Hematopoietic multipotent progenitor cell treated with erythropoietin and hydrocortisone succinate and interleukin-3 and kit ligand, for 6 days (in vitro differentiated cells): ENCODE measurements at places on chromosomes 2 and 18.
A peak's percentile ranks its signal among the peaks of the same experiment; 100 is the strongest.

- DNase-seq = peak; percentile 82
These were observed 50.0 kb downstream of the CPO start for GRCh38 chr2:206989311-206989710.

GRCh38 chr2:128108166-128108565, 17.2 kb downstream of the UGGT1 start:
- no peak for DNase-seq

DNA sequence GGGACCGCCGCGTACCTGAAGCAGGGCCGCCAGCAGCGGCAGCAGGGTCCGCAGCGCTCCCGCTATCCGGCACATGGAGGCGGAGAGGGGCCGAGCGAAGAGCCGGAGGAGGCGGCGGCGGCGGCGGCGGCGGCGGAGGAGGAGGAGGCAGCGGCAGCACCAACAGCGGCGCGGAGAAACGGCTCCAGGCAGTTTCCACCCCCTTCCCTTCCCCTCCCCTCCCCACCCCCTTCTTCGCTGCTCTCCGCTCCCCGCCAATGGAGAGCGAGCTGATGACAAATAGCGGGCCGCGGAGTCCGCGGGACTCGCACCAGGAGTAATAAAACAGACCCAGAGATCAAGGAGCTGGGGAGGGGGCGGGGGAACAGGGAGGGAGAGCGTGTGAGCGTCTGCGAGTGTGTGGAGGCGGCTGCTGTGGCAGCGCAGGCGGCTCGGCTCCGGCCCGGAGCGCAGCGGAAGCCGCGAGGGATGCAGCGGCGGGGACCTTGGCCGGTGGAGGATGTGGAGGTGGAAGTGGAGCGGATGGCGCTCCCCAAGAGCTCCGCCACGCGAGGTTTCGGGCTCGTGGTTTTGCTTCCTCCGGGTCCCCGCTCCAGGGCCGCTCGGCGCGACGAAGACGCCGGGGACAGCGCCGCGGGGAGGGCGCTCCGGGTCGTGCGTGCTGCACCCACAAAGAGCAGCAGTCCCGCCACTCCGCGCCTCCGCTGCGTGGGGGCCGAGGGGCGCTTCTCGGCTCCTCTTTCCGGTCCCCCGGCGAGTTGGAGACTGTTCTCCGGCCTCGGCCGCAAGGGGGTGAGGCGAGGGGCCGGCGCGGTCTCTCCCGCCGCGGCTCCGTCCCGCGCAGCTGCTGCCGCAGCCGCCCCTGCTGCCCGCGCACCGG, at the start of gene CDH2:
Gene CDH2 (minus strand): TSS at position 183 of the 880 bp plus-strand sequence. CDS start 108 bp downstream, at position 75.
- DNase-seq = peak; percentile 9

DNA sequence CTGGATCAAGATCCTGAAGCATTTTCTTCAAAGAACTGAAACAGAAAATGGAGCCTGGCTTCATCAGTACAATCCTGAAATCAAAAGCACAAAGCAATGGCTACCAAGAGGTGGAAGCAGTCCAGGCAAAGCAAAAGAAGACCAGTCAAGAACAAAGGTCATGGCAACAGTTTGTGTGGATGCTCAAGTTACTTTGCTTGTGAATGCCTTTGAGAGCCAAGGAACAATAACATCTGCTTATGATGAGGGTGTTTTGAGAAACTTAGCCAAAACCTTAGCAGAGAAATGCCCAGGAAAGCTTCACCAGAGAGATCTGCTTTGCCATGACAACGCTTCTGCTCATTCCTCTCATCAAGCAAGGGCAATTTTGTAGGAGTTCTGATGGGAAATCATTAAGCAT, 723.1 kb downstream of the TMEM182 start:
- DNase-seq = no peak

- DNase-seq = no peak
These were observed 47.1 kb downstream of the LAMA1 start for GRCh38 chr18:7070466-7070865.

DNA sequence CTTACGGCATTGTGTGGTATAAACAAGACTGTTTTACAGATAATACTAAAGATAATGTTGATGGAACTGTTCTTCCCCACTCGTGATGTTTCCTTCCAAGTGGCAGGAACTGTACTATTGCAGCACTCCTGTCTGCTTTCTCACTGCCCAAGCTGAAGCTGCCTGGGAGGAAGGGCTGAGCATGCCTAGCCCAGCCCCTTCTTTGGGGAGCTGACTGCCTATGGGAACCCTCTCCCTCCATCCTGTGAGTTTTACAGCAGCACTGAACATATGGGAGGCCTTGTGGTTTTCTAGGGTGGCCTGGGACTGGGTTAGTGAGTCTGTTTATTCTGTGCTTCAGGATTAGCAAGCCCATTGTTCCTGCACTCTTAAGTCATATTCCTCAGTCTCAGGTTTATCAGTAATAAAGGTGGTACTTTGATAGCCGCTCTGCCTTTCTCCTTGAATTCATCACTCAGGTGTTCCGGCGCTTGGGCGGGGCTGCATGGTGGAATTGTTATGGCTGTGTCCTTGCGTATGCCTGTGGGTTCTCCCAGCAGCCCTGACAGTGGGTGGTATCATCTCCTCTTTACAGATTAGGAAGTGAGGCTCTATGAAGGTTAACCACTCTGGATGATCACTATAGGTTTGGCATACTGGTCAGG, 379.7 kb downstream of the PTPRM start:
- DNase-seq = no peak

- no peak for DNase-seq
These were observed 68.3 kb downstream of the CD28 start for GRCh38 chr2:203774760-203775159.

DNA sequence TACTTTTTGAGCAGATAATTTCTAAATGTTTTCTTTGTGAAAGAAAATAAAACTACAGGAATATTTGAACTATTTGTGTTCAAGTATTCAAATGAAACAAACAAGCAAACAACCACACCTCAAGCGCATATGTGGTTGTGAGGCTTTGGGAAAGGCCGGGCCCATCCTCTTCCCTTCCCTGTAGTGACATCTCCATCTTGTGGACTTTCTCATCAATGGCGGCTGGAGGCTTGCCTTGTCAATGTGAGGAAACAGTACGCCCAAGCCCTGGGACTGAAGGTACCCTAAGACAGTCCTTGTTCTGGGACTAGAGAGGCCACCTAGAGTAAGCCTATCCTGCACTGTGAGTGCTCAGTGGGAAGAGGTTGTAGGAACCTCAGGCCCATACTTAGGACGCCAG, 166.8 kb downstream of the TPGS2 start:
- no peak for DNase-seq

GRCh38 chr2:181585732-181586131, 71.2 kb downstream of the CERKL start:
- no peak for DNase-seq

DNA sequence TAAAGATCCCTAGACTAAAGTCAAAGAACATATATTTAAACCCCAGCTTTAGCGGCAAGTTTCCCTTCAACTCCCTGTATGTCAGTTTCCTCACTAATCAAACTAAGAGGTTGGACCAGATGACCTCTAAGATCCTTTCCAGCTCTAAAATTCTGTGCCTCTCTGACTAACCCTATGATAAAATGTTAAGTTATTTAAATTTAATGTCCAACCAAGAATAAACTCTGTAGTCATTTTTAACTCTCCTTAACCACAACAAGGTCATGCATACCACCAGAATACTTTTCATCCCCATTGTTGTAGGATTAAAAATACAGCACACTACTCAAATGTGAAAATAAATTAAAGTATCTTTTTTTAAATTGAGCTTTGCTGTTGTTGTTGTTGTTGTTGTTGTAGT, 5.2 kb upstream of the PDE1A start:
- no peak for DNase-seq

DNA sequence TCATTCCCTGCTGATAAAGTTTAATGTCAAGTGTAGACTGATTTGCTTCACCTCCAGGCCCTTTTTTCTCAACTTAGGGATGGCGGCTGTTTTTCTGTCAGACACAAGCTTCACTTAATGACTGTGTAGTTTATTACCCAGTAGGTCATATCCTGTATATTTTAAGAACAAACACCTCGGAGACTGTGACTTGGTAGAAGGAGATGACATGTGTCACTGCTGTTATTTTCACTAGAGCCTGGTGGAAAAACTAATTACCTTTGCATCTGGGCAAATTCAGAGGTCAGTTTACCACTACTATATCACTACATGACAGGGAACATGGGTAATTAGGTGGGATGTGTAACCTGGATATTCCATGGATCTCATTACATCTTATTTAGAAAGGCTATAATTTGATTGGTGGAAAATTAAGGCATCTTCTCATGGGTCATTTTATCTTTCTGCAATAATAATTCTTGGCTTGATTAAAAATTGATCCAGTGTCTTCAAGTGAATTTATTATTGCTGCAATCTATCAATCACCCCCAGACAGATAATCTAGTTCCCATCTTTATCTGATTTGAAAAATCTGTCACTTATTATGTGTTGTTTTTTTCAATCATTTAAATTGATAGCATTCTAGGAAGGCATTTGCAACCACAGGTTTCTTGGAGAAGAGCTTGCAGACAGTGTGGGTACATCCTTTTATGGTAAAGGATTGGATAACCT, 353.8 kb upstream of the SPRED2 start:
- no peak for DNase-seq

- DNase-seq = peak; percentile 74
These were observed 68.6 kb downstream of the EXOC6B start for GRCh38 chr2:72757177-72757775.

DNA sequence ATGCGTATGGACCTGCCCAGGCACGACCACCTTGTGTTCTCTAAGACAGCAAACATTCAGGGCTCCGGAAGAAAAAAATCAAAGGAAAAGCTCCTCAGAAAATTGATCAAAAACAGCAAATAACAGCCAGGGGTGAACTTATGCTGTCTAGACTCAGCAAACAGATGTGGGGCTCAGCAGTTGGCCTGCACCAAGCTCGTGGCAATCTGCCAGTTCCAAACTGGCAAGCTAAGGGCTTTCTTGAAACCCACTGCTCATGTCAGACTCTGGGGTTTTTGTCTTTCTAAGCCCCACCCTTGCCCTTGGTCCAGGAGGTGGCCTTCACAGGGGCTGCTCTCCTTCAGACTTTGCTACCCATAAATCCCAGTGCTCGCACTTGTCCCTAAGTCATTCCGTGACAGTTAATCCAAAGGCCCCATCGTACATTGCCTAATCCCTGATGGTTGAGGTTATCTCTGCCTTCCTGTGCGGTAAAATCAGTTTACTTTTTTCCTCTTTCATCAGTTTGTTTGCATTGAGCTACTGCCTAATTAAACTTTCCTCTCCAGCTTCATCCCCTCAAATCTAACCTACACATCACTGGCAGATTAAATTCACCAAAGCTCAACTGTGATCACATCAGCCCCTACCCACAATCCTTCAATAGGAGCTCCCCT, 408.0 kb downstream of the LRATD1 start:
- DNase-seq = peak; percentile 4

- no peak for DNase-seq
These were observed 184.3 kb downstream of the UBE2E3 start for GRCh38 chr2:181164699-181165098.

GRCh38 chr2:136132825-136133155, 14.8 kb upstream of the CXCR4 start:
- DNase-seq = no peak

- peak; percentile 62 for DNase-seq
These were observed 947 bp downstream of the ZEB2 start for GRCh38 chr2:144518748-144519596.

DNA sequence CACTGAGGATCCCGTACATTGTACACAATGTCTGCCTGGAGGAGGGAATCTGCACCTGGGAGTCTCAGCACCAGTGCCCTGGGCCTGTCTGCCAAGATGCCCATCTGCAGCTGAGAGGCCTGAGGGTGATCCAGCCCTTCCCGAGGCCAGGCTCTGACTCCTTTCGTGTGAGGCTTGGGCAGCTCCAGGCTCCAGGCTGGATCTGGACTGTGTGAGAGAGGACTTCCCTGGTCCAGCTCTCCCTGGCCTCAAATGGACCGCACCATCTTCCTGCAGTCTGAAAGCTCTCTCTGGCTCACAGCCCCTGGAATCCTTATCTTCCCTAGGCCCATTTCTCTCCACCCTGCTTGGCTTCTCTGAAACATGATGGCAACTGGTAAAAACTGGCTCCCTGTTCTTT, 324.6 kb downstream of the DYSF start:
- DNase-seq = no peak

DNA sequence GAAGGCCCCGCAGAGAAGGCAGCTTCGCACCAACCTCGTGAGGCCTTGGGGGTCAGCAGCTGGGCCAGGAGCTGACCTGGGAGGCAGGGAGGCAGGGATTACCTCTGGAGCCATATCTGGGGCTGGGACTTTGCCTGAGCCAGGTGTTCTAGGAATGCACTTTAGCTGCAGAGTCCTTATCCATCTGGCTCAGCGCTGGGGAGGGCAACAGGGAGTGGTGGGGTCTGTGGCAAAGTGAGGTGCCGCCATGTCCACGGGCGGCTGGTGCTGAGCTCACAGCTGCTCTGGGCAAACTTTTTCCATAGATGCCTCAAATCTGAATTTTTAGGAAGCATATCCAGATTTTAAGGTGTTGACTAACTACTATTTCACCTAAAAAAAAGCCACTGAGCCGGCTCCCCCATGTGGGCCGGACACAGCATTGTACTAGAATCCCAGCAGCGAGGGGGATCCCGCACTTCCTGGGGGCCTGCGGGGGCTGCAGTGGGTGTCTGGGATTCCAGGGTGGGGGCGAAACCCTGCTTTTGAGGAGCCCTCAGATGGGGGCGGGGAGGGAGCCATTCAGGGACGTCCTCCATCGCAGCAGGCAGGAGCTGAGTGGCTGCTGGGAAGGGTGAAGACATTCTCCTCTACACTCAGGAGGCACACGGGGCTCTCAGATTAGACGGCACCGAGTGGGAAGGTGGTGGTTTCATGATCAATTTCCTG, 34.6 kb downstream of the RTP5 start:
- no peak for DNase-seq

DNA sequence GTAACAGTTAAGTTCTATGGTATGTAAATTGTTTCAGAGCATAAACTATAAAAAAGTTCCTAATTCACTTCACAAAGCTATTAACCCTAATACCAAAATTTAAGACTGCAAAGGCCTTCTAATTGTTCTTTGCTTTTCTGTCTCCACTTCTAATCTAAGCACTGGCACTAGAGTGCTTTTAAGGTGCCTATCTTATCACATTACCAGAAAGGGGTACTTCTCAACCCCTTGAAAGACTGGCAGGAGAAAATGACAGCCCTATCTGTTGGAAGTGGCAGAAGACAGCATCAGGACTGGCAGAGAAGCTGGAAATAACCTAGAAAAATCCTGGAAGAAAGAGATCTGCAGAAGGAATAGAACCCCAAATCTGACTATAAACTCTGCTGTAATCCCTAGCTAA, 10.3 kb downstream of the CNRIP1 start:
- peak; percentile 80 for DNase-seq

- DNase-seq = no peak
These were observed 227.6 kb downstream of the SEPTIN10 start for GRCh38 chr2:109386004-109386695.

GRCh38 chr2:127373362-127374083, 14.3 kb downstream of the MAP3K2 start:
- no peak for DNase-seq

- no peak for DNase-seq
These were observed 291.2 kb downstream of the ALPK2 start for GRCh38 chr18:58337686-58338085.

- DNase-seq = no peak
These were observed 440.5 kb downstream of the SETBP1 start for GRCh38 chr18:45121146-45121545.

DNA sequence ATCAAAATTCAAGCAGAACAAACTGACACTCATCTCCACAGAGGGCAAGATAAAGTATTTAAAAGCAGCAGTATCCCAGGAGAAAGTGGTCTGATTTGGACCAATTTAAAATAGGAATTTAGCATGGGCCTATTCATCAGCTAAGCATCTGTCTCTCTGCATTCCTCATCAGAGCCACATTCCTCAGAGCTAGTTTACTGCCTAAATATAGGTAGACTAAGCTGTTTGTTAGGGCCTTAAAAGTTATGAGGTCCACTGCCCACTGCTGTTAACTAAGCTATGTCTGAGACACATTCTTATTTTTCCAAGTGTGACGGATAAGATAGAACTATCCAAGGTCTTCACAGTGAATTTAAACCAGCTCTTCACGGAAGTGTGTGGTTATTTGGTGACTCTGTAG, 17.6 kb downstream of the NEB start:
- no peak for DNase-seq
